ENCODE measurements at places on chromosomes 4 and X.

- no peak for DNase-seq
These were observed 16.4 kb downstream of the FGF2 start for GRCh38 chr4:122842984-122843531.

GRCh38 chrX:46903458-46904242, 8.6 kb upstream of the JADE3 start:
- peak; percentile 75 for DNase-seq

DNA sequence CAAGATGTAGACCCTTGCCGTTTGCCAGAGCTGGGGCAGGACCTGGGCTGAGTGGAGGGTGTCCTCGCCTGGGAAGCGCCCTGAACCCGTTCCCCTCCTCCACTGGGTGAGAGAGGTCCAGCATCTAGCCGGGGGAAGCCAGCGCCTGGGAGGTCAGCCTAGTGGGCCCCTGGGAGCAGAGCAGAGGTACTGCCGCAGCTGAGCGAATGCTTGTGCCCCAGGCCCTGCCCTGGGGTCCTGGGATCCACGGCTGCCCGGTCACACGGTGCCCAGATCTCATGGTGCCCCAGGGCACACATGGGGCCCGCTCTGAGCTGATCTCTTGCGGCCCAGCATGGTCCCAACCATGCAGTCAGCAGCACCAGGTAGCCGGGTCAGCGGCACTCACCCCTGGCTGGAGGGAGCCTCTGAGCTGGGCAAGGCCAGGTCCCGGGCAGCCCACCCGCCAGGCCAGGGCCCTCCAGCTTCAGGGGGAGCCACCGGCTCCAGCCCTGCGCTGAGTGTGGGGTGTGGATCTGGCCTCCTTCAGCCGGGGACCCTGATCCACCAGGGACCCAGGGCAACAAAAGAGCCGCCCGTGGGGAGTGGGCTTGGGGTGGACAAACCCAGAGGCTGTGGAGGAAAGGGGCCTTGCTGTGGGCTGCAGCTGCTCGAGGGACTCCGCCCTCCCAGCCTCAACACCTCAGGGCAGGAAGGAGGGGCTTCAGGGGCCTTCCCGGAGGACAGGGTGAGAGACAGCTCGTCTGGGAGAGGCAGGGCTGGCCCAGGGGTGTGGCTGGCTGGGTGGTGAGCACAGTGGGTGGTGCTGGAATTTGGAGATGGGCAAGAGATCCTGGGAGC, 4.1 kb upstream of the CPLX1 start:
- no peak for DNase-seq

DNA sequence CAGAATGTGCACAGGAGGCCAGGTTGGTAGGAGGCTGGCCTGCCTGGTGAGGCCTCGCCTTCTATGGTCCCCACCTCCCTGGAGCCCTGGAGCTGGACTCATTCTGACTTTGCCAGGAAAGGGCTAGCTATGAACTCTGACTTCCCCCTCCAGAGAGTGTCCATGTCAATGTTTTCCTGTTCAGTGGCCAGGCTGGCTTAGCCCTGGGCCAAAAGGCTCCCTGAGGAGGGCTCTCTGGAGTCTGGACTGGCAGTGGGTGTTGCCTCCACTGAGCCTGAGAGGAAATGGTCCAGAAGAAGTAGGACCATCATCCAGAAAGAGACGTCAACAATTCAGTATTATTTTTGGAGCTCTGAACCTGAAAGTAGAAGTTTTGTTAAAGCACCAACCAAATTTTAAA, 178.7 kb downstream of the CHIC2 start:
- no peak for DNase-seq

DNA sequence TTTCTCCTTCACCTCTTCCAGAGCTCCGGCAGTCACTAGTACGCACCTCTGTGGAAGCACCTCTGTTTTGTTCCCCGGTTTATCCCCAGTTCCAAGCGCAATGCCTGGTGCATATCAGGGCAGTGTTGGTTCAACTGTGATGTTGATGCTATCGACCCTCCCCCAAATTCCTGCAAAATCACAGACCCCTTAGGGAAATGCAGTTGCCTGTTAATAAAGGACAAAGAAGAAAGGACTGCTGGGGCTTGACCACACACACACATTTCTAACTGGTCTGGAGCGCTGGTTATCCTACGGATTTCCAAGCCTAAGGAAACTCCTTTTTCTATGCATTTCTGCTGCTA, 530 bp upstream of the NMU start:
- no peak for DNase-seq

Measured in EL (cell line).